ENCODE measurements at places on chromosomes 3 and 15. TPM values are rescaled to one million over a fixed set of nuclear protein-coding genes. Genes with fewer than 3 reads are reported as not detected.

GALNT15 gene
- not detected for polyA plus RNA-seq

DNA sequence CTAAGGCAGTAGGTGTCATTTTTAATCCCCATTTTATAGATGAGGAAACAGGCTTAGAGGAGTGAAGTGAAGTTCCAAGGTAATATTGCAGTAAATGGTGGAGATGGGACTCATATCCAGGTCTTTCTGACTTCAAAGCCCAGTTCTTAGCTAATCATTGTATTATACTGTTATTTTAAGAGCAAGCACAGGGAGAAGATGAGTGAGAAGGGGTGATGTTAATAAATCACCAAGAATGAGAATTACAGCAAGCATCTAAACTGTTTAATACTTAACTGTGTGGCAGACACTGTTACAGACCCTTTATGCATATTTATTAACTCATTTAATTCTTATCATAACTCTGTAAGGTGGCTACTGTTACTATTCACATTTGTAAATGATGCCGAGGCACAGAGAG is 61.2 kb downstream of the VPS8 start:
- DNase-seq = no peak

UROC1 gene
- not detected for polyA plus RNA-seq

DNA sequence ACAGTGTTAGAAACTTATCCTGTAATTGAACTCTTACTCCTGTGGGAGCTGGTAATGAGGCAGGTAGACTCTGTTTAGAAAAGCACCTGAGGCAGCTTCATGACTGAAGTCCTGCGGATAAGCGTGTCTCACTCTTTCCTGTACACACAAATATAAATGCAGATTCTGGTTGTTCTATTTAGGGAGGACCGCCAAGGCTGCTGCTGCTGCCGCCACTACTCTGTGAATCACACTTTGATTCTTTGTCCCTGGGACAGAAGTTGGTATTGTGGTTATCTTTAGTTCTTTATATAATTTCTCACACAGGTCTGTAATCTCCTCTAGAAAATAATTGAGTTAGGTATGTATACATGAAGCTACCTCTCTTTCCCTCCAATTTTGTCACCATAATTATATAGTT is 3.6 kb downstream of the LSAMP start:
- DNase-seq = no peak

CPOX gene
- polyA plus RNA-seq = 19.2 TPM

ZNF621 gene
- 10.3 TPM for polyA plus RNA-seq

DNA sequence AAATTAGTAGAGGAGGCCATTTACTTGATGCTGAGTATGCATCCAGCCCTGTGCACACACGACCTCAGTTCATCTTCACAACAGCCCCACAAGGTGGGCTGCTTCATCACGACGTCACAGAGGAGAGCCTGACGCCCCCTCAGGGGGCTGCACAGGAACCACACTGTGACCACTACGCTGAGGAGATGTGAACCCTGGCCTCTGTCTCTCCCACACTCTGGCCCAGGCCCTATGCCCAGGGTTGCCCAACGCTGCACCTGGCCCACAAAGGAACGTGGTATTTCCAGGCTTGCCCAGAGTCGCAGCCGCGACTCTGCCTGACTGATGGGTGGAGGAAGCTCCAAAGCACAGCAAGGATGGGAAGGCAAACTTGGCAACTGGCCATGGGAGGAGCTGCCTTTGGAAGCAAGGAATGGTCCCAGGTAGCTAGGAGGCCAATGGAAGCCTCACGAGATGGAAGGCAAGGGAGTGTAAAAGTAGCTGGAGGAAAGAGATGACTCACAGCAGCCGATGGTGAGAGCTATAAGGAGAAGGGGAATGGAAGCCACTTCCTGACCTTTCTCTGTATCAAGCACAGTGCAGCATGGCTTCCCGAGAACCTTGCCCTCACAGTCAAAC is 226.0 kb downstream of the KLF13 start:
- DNase-seq = peak; percentile 84

TGM4 gene
- 1.3 TPM for polyA plus RNA-seq

All from keratinocyte (primary cell).